ENCODE measurements at places on chromosomes 6 and 20. TPM values are rescaled to one million over a fixed set of nuclear protein-coding genes. Genes with fewer than 3 reads are reported as not detected.
A peak's percentile ranks its signal among the peaks of the same experiment; 100 is the strongest.

- H3K36me3 ChIP-seq, result peaks cover 7% of the 10 kb centered on the region
- H3K4me1 ChIP-seq, result no peaks in the 10 kb centered on the region
- H3K27me3 ChIP-seq, result no peaks in the 10 kb centered on the region
- H3K27ac ChIP-seq, result peak overlapping the region; percentile 98
- DNase-seq, result peak; percentile 81
Measured at GRCh38 chr6:75602246-75603105, 796 bp downstream of the SENP6 start.

DNA sequence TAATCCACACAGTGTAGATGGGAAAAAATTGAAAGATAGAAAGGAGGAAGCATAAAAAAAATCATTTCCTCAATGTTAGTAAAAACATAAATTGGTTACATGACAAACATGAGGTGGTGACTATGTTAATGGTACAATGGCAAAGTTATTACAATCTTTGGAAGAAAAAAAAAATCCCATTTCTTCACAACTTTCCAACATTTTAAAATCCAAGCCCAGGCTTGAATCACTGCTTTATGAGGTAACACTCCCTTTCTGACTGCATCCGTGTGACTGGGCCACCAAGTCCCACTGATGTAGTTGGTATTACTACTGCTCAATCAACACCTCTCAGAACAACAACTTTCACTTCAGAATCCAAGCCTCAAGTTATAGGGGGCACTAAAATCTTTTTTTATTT lies 160.4 kb downstream of the BTBD9 start:
- no peak overlapping the region for H3K27ac ChIP-seq
- DNase-seq, result no peak
- no peaks in the 10 kb centered on the region for H3K27me3 ChIP-seq
- no peak overlapping the region for H3K4me3 ChIP-seq

- H3K36me3 ChIP-seq, result no peaks in the 10 kb centered on the region
- DNase-seq, result peak; percentile 31
- H3K27me3 ChIP-seq, result no peaks in the 10 kb centered on the region
- no peaks in the 10 kb centered on the region for H3K4me1 ChIP-seq
Measured at GRCh38 chr6:111057074-111057752, 30.1 kb upstream of the SLC16A10 start.

- no peak overlapping the region for H3K4me3 ChIP-seq
- H3K36me3 ChIP-seq, result no peaks in the 10 kb centered on the region
- no peak overlapping the region for H3K27ac ChIP-seq
- DNase-seq, result no peak
Measured at GRCh38 chr20:56422076-56422823, 10.2 kb downstream of the CASS4 start.

GRCh38 chr6:16299861-16300260 lies 61.5 kb downstream of the GMPR start:
- no peaks in the 10 kb centered on the region for H3K36me3 ChIP-seq
- DNase-seq, result no peak
- H3K4me3 ChIP-seq, result no peak overlapping the region
- H3K4me1 ChIP-seq, result no peaks in the 10 kb centered on the region

GRCh38 chr6:160789263-160790027 lies 87.4 kb downstream of the PLG start:
- H3K27me3 ChIP-seq, result no peaks in the 10 kb centered on the region
- H3K4me1 ChIP-seq, result no peaks in the 10 kb centered on the region
- no peak for DNase-seq
- no peaks in the 10 kb centered on the region for H3K36me3 ChIP-seq
- no peak overlapping the region for H3K4me3 ChIP-seq
- no peak overlapping the region for H3K27ac ChIP-seq

EEF1A2 gene
- total RNA-seq, result 20.5 TPM

ENPP1 gene
- total RNA-seq, result 19.6 TPM

LKAAEAR1 gene
- total RNA-seq, result not detected

RNF39 gene
- 1.3 TPM for total RNA-seq

GPR6 gene
- total RNA-seq, result not detected

CDSN gene
- total RNA-seq, result not detected

FOXC1 gene
- 3.1 TPM for total RNA-seq
